CD14-positive monocyte (primary cell): ENCODE measurements at places on chromosomes 3 and 15.

DNA sequence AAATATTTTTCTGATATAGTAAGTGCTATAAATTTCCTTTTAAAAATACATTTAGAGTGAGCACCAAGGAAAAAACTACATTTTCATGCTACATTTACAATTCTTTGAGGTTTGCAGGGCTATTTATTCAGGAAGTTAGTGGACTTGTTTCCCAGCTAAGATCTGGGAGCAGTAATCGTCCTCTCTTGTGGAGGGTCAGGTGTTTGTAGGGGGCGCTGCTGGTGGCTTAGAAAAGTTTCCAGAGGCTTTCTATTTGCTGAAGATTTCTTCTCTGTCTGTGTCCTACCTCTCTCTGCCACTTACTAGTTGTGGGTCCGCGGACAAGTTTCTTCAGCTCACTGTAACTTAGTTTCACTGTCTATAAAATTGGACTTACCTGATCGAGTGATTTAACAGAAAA is 163.9 kb downstream of the PEX5L start:
- no peak for DNase-seq

GRCh38 chr3:135862361-135862760 is 103.2 kb upstream of the PPP2R3A start:
- no peak for DNase-seq

DNA sequence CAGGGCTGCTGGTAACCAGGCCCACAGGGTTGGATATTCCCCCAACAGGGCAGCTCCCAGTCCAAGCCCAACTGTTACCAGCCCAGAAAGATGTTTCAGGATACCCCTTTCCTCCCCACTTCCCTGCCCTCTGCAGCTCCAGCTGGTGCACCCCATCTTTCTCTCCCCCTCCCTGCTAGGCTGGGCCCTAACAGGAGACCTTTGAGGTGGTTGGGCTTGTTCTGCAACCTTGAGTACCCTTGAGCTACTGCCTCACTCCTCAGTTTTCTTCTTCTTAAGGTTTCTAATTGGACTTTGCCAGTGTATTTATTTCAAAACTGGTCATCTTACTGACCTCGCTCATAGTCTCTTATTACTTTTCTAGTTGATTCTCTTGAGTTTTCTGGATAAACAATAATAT is 16.9 kb upstream of the INSYN1 start:
- no peak for DNase-seq

- no peak for DNase-seq
These were observed 16.2 kb upstream of the BAHD1 start for GRCh38 chr15:40424483-40425115.

GRCh38 chr3:181729341-181729869 is 17.7 kb downstream of the SOX2 start:
- no peak for DNase-seq
